ENCODE measurements at places on chromosomes 2 and 18. TPM values are rescaled to one million over a fixed set of nuclear protein-coding genes. Genes with fewer than 3 reads are reported as not detected.

Gene FTCDNL1
- total RNA-seq = 0.35 TPM

Gene CLEC4F
- total RNA-seq = not detected

Gene CCDC102B
- total RNA-seq = 1.1 TPM

Gene GALNT3
- total RNA-seq = 17.2 TPM

DNA sequence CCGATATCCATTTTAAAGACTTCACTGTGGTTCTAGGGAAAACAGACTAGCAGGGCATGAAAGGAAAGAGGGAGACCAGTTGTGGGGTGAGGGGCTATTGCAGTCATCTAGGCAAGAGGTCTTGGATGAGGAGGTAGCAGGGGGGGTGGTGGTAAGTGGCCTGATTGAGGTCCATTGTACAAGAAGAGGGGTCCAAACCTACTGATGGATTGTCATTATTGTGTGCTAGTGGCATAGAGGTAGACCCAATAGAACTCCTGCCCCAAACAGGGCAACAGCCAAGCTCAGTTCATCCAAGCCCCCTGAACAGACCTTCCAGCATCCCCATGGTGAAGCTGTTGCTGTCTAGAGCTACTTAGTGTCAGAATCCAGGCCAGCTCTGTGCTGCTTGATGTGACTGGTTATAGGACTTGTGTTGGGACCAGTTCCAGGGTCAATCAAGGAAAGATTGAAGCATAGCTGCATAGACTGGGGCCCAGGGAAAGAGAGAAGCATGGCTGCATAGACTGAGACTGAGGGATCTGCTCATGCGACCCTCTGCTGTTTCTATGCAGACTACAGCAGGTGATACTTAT, 7.0 kb downstream of the ASAP2 start:
- no peak for DNase-seq

DNA sequence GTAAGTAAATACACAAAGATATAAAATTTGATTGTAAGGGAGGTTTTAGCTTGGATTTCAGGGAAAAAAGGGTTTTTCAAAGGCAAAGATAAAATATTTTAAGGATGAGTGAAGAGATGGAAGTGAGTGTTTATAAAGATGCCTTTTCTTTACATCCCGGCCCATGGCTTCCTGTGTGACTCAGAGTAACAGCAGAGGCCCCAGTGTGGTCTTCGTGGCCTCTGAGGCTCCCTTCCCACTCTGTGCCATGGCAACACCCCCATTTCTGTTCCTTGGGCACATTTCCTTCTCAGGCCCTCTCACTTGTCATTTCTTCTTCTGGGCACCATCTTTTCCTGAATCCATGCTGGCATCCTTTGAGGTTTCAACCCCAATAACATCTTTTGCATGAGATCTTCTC, 92.6 kb upstream of the TMEM18 start:
- no peak for DNase-seq

- DNase-seq = no peak
Observed at GRCh38 chr2:102792568-102793208, 30.9 kb downstream of the TMEM182 start.

- DNase-seq = no peak
Observed at GRCh38 chr2:160652236-160652635, 158.6 kb upstream of the RBMS1 start.

- no peak for DNase-seq
Observed at GRCh38 chr2:162175714-162176113, 23.7 kb upstream of the GCG start.

- DNase-seq = no peak
Observed at GRCh38 chr18:80046011-80046410, 11.8 kb downstream of the RBFA start.

DNA sequence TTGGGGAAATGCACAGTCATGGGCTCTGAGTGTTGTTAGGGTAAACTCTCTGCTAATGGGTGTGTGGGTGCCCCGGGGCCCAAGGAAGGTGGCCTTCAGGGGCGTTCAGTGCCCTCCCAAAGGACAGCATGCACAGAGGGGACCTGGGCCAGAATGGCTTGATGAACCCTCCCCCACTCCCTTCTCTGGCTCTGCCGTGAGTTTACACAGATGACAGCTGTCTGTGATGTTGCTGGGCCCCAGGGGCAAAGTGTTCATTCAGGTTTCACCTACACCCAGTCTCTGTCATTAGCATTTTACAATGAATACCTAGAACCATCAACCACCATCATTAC, 3.2 kb downstream of the NPPC start:
- DNase-seq = no peak

DNA sequence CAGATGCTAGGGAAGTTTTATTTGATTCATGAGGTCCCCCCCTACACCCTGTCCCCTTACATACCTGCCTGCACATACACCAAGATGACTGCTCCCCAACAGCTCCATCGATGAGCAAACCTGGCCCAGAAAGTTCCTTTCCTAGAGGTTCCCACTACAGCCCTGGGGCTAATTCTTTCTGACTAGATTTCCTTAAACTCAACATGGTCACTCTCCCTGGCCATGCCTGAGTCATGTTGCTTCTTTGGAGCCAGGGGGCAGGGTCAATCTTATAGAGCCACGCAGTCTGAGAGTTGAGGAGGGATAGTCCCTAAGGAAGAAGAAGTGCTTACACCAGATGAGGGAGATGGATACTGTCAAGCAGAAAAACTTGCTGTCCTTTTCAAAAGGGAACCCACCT, 67.7 kb upstream of the GLI2 start:
- no peak for DNase-seq

DNA sequence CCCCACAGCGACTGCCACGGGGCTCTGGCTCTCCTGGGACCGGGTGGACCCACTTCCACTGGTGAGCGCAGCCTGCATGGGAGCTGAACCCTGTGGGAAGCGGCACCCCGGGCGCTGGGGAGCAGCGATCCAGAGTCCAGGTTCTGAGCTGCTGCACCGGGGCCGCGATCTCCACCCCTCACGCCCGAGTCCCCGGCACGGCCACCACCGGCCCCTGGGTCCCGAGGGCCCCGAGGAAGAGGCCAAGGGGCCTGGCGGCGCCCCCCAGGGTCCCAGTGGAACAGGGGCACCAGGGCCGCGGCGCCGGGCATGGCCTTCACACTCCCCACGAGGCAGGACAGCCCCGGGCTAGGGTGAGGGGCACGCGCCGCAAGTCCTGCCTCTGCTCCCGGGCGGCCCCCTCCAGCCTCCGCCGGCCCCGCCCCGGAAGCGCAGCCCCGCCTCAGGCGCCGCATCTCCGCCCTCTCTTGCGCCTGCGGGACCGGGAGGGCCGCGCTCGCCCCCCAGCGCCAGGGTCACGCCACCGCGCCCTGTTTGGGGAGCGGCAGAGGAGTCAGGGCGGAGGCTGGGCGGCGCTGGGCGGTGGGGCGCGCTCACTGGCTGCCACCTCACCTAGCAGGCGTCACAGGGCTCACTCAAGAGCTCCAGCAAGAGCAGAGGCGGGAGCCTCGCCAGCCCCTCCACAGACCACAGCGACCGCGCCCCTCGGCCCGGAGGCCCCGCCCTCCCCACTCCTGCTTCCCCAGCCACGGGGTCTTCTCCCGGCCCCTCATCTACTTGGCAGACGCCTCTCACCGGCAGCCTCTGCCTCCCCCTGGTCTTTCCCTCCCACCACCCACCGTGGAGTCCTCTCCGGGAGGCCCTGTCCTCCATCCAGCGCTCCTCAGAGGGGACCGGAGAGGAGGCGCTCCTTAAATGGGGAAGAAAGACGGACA, 26.8 kb downstream of the THAP4 start:
- DNase-seq = no peak

GRCh38 chr2:12087671-12088380, 341.4 kb downstream of the LPIN1 start:
- no peak for DNase-seq

DNA sequence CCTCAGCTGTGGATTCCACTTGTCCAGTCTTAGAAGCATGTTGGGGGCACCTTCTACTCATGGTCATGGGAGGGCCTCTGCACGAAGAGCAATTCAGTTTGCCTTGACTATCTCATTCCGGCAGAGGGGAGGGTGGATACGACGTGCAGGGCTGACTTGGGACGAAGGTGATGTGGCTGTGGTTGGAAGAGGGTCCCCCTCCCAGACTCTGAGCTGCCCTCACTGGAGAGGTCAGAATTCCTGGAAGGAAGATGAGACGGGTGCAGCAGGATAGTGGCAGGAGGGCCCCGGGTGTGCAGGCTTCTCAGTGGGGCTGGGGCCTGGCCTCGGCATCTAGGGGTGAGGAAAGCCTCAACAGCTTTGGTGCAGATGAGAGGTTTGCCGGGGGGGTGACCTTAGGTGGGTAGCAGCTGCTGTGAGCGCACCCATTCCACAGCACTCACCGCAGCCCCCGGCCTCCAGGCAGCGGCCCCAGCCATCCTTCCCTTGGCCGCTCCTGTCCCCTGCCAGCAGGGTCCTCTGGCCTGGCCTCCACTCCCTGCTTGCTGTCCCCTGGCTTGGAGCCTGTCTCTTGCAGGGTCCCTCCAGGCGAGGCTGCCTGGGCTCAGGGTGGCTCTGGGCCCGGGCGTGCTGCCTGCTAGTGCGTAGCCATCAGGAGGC, 3.2 kb downstream of the RNPEPL1 start:
- DNase-seq = peak; percentile 19

DNA sequence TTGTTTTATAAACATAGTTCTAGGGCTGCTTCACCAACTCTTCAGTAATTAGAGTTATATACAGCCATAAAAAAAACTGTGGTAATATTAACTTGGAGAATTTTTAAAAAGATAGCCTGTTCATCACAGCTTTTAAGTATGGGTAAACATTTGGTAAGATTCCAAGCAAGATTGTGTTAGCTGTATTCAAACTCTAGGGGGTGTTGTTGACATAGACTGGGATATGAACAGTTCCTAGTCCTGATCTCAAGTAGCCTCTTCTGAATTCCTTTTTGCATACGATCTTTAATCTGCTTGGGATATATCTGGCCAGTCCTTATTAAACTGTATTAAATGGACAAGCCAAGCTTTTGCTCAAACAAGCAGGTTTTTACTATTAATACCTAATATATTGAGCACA, 13.4 kb downstream of the NOP58 start:
- peak; percentile 41 for DNase-seq
